Right hindlimb (tissue), 1 donor: ENCODE measurements at places on chromosomes 13 and 19.

DNA sequence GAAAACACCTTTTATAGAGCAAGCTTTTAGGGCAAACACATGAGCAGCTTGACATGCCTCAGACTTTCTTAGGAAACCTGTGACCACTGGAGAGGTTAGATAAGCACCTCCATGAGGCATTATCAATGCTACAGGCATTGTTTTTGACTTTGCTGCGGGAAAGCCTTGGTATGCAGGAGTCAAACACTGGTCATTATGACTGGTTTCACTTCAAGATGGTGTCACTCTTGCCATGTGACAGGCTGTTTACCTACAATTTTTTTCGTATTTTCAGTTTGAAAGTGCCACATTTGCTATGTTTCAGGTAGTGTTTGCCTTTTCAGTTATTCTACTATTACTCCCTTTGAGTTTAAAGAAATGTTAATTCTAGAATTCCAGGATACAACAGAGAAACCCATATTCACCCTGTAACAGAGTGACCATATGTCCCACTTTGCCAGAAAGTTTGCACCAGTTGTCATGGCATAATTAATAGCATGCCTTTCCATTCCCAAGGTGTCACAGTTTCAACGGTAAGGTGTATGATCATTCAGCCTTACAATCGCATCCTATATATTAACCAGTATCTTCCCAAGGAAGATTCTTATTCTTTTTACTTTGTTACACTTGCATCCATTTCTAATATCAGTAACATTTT is 33.0 kb downstream of the USP12 start:
- DNase-seq: no peak

- peak; percentile 93 for DNase-seq
Observed at GRCh38 chr19:13053761-13054625, 48.7 kb downstream of the LYL1 start.

- no peak for DNase-seq
Observed at GRCh38 chr19:31510635-31511034, 161.4 kb upstream of the TSHZ3 start.

DNA sequence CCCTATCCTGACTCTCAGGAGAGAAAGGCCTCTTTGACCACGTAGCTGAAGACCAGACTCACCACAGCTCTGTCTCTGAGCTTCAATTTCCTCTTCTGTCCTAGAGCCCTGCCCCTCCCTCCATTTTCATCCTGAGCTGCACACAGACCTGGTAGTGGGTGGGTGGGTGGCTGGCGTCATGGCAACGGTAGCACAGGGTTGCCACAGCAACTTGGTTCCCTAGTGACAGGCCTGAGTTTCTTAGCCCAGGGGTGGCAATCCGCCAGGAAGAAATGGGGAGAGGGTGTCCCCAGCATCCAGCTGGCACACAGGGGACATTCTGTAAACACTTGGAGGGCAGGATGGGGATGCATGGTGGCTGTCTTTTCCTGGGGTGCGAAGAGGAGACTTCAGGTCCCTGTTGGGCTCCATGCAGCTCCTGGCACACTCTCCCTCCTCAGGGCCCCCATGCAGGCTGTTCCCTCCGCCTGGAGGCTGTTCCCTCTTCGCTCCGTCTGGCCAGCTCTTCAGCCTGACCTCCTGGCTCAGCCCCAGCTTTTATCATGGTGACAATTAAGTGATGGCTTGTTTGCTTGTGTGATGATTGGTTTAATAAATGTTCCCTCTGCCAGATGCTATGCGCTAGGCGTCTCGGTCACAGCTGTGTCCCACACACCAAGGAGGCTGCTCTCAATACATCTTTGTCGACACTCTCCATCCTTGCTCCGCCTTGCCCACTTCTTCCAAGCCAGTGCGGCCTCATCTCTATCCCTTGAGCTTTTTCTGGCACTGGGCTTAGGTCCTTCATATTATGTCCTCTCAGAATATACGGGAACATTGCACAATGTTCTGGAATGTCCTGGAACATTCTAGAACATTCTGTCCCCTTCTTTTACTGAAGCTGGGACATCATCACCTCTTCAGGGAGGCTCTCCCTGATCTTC is 7.4 kb upstream of the KLHL26 start:
- DNase-seq: no peak

DNA sequence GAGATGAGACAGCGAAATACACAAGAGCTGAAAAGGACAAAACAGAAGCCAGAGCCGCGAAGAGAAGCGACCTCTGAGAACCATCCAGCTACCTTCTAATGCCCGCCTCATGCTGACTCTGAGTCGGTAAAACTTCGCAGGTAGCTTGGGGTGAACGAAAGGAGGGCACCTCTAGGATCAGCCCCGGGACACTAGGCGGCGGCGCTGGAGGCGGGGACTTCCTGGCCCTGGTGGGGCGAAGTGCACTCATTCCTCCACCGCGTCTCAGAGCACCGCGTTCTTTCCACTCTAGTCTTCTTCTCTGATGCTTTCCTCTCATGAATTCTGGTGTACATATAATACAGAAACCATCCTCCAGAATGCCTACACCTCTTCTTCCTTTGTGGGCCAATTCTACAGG is 50.1 kb downstream of the KL start:
- DNase-seq: no peak
